CD4-positive, alpha-beta T cell treated with Interleukin-6 for 4 hours (primary cell): ENCODE measurements at places on chromosomes 5 and 9.
A peak's percentile ranks its signal among the peaks of the same experiment; 100 is the strongest.

DNA sequence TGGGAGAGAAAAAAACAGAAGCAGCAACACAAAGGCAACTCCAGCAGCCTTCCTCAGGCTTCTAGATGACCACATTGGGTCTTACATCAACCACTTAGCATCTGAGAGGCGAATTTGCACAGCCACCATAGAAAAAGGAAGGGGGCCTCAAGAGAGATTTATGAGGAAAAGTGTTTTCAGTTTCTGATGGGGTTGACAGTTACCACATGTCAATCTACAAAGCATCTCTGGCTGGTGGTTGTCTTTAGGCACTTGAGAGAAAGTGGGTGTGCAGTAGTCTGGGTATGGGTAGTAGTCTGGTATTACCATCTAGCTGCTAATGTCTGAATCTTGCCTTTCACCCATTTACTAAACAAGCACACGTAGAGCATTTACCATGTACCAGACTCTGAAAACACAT, 137.5 kb downstream of the BAAT start:
- no peak for DNase-seq

- no peak for DNase-seq
These were observed 100.4 kb downstream of the TRIM36 start for GRCh38 chr5:115069087-115069968.

- no peak for DNase-seq
These were observed 82.8 kb downstream of the DAP start for GRCh38 chr5:10678244-10678643.

GRCh38 chr5:76408104-76408654, 5.1 kb downstream of the IQGAP2 start:
- DNase-seq = no peak

DNA sequence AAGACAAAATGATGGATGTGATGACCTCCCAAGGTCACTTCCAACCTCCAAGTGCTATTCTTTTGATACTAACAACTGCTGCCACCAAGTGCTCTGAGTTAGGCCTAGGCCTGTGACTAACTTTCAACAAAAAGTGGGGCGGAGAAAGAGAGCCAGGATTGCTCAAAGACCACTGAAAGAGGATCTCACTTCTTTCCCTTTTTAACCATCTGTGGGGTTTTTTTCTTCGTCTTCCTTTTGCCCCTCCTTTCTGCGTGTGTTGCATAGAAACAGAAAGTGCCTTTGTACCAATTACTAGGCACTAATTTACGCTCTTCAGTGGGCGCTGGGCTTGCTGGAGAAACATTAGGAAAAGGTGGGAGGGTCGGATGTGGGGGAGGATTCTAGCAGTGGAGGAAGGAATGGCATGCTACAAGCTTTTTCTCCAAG, 8.0 kb downstream of the KLF9 start:
- peak; percentile 30 for DNase-seq

GRCh38 chr9:96858670-96859069, 4.4 kb upstream of the ZNF782 start:
- DNase-seq = no peak

DNA sequence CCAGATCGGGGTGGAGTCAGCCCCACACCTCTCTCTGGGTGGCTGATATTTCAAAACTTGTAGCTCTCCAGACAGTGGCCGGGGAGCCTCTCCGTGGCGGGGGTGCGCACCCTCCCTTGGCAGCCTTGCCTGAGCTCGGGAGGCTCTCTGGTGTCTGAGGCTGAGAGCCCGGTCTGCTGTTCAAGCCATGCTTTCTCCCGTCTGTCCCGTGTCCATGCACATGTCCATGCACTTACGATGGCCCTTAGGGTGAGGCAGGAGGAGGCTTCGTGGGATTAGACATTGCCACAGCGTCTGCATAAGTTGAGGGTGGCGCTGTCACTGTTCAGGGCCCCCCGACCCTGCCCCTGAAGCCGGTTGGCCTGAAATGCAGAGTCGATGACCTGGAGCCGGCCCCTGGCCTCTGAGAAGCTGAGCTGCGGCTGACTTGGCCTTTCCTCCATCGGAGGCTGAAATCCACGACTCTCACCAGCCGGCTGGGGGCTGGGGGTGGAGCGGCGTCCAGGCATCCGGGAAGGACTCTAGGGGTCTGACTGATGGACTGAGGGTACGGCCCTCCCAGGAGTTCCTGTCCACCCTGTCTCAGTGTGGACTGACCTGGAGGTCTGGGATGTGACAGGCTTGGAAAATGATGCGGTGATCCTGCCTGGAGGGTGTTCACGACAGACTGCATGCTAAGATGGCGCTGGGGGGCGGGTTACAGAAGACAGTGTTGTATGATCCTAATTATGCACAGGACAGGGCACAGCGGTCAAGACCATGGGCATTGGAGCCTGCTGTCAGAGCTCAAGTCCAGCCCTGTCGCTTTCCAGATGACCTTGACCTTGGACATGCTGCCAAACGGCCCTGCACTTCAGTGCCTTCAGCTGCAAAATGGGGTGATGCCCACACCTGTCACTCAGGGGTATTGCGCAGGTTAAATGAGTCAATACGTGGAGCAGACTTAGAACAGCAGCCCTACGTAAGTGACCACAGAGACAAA, 18.3 kb upstream of the SLC2A6 start:
- DNase-seq = no peak

- peak; percentile 18 for DNase-seq
These were observed 29.2 kb upstream of the IL31RA start for GRCh38 chr5:55821731-55822512.

GRCh38 chr5:158979749-158980521, 119.8 kb downstream of the EBF1 start:
- no peak for DNase-seq
